ENCODE measurements at places on chromosomes 3 and 15. TPM values are rescaled to one million over a fixed set of nuclear protein-coding genes. Genes with fewer than 3 reads are reported as not detected.

GRCh38 chr15:65551183-65551582 is 20.9 kb downstream of the HACD3 start:
- DNase-seq, result no peak

DNA sequence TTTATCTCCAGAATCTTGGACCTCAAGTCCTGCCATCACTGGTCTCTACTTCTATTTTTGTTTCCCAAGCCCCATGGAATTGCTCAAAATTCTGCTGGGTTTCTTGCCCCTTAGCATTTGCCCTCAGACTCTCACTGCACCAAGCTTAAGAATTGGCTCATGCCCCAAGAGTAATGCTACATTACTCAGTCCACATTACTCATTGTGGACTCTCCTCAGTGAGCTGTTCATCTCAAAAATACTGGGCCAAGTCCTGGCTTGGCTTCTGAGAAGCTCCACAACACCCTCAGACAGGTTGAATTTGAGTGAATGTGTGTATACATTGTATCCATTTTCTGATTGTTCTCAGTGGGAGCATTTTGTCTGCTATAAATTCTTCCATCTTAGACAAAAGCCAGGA is 364.4 kb upstream of the ARHGEF26 start:
- DNase-seq, result no peak

DNA sequence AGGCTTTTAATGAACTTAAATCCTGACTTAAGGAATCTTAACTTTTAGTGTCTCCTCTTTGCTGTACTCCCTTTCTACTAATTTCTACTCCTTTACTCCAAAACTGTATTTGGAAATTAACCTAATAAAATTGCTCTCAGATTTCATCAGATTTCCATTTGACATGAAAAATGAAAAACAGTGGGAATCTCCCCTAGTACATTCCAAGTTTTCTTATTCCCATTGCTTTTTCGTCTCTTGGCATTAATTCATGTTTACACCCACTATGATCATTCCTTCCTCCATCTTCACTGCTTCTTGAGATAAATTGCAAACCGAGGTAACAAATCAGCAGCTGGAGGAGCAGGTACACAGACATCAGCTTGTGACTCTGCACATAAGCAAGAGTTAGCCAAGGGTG is 208.7 kb downstream of the VGLL3 start:
- no peak for DNase-seq

GRCh38 chr15:67902579-67903009 is 62.7 kb upstream of the RNU6-1 start:
- peak; percentile 65 for DNase-seq

DNA sequence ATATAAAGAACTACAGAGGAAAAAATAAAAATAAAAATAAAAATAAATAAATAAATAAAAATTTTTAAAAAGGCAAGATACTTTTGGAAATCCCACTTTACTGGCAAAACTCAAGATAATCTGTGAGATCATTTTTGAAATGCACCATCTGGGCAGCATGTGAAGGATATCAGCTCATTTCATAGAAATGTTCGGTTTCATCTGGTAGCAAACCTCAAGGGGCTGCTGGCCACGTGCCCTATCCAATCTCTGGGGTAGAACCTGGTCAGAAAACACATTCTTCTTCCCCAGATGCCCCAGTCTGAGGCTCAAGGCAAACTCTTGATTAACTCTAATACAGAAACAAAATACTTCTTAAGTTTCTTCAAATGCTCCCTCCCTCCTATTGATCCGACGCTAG is 166.0 kb downstream of the FMN1 start:
- no peak for DNase-seq

- no peak for DNase-seq
These were observed 17.1 kb downstream of the HEXA start for GRCh38 chr15:72358650-72359171.

- DNase-seq, result no peak
These were observed 17.9 kb upstream of the SATB1 start for GRCh38 chr3:18442756-18443664.

DNA sequence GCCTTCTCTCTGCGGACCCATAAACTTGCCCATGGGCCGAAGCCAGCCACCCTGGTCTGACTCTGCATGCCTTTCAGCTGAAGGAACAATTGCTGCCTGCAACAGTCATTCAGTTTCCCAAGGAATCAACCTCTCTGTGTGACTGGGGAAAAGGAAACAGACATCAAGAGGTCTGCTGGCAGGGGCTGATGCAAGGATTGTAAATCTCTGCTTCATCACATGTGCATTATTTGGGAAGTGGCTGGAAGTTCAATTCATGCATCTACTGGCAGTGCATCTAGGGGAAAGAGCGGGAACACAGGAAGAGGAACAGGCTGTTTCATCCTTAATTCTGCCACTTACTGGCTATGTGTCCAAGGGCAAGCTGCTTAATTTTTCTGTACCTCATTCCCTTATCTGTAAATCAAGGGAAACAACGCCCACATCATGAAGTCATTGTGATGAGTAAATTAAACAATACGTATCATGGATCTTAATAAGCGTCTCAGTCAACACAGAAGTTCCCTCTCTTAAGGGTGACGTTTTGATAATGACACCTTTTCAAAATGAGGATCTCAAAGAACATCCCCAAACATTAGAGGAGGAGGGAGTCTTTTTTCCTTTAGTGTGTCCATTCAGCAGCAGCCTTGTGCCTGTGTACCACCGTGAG is 17.4 kb upstream of the ADPGK start:
- no peak for DNase-seq

DNA sequence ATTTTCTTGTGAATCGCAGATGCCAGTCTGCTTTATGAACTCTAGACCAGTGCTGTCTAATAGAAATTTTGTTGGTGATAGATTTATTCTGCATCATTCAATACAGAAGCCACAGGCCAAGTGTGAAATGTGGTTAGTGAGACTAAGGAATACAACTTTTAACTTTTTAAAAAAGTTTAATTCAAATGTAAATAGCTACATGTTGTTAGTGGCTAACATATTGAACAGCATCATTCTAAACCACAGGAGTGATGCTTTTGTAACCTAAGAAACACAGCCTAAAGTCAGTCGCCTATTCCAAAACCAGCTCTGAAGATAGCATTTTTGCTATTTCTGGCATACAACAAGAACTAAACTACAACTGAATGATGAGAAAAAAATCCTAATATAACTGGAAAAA is 164.8 kb upstream of the CBLB start:
- no peak for DNase-seq

GRCh38 chr3:133994166-133994890 is 35.4 kb downstream of the SLCO2A1 start:
- no peak for DNase-seq

- DNase-seq, result peak; percentile 83
These were observed 65.1 kb downstream of the HMCES start for GRCh38 chr3:129343643-129344360.

GRCh38 chr3:122100591-122101463 is 45.7 kb downstream of the CD86 start:
- DNase-seq, result no peak

DNA sequence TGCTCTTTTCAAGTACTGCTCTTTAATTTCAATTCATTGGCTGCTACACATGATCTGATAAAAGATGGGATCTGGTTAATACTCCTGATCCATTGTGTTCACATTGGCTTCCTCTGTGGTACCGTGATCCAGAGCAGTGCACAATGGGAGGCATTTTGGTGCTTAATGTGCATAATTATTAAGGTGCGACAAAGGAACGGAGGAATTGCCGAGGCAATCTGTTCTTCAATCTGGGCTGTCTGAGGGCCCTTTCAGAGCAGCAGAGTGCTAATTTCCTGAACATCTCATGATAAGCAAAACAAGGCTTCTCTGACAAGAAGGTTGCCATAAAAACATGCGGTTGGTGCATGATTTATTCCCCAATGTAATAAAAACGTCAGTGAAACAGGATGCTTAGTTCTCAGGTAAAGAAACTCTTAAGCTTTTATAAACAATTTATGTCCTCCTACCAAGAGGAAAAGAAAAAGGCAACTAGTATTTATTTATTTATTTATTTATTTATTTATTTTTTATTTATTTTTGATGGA is 64.0 kb upstream of the EPHA3 start:
- no peak for DNase-seq

DNA sequence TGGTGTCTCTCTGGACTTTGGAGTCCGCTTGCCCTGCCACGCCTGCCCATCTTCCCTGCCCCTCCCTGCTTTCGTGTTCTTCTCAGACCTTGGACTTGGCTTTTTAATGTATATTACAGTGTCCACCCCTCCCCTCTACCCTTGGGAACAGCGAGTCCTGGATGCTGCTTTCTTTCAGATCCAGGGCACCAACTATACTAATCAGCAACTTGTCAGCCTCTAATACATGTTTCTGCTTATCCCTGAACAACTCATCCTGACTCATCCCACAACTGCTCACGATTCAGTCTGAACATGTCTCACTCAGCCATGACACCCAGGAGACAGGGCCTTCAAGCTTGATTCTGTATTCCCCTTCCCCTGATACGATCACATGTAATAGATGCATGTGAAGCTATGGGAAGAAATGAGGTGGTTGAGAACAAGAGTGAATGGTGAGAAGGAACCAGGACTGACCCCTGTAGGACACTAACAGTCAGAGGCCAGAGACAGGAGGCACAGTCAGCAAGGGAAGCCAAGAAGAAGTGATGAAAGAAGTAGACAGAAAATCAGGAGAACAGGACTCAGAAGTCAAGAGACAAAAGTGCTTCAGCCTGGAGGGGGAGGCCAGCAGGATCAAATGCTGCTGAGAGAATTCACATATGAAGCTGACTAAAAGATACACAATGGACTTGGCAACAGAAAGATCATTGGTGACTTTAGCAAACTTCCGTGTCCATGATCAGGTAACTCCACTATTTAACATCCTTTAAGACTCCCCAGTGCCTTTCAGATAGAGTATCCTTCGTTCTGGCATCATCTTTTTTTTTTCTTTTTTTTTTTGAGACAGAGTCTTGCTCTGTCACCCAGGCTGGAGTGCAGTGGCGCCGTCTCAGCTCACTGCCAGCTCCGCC is 35.4 kb downstream of the BCL2L10 start:
- no peak for DNase-seq

GRCh38 chr3:38126121-38126892 is 10.6 kb downstream of the ACAA1 start:
- DNase-seq, result no peak

- no peak for DNase-seq
These were observed 208.5 kb upstream of the MRPL3 start for GRCh38 chr3:131711114-131711768.

- DNase-seq, result no peak
These were observed 7.0 kb downstream of the GPR160 start for GRCh38 chr3:170044795-170045244.

- DNase-seq, result peak; percentile 32
These were observed 33.1 kb downstream of the RASGRP1 start for GRCh38 chr15:38531509-38531908.

- DNase-seq, result no peak
These were observed 134.5 kb upstream of the AADACL2 start for GRCh38 chr3:151599103-151599672.

DNA sequence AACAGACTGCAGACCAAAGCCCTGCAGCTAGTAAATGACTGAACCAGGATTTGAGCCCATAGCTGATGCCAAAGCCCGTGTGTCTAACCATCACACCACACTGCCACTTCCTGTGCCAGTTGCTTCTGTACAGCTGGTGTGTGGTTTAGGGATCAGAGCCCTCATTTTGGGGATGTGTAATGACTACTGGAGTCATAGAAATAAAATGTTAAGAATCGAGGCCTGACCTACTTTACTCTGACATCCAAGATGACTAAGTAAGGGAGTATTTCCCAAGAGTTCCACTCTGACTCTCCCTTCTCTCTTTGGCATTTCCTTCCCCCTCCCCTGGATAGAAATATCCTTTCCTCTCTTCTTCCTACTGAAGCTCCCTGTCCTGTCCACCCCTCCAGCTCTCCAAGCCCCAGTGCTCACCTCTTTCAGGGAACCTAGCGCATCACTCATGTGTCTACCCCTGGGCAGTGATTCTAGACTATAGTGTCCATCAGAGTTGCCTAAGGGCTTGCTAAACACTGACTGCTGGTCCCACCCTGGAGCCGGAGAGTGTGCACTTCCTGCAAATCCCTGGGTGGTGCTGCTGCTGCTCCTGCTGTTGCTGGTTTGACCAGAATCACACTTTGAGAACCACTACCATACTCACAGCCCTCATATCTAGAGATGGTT is 53.8 kb downstream of the MGLL start:
- peak; percentile 67 for DNase-seq

DNA sequence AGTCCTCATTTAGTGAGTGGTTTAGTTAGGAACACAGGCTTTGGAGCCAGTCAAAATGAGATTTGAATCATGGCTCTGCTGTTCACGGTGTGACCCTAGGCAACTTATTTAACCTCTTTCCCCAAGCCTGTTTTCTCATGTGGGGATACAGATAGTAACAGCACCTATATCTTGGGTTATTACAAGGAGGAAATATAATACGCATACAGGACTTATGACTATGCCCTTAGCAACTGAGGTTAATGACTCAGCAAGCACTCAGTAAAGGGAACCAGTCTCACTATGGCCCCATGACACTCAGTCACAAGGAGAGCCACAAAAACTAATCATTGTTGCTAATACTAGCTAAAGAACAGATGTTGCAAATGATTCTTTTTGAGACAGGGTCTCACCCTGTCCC is 45.9 kb downstream of the SUMF1 start:
- DNase-seq, result no peak

- DNase-seq, result no peak
These were observed 56.1 kb downstream of the CACNA2D2 start for GRCh38 chr3:50447290-50447840.

GRCh38 chr3:59817511-59817910 is 767.7 kb upstream of the CFAP20DC start:
- DNase-seq, result no peak

GRCh38 chr3:34742151-34742550 is 897.2 kb upstream of the ARPP21 start:
- DNase-seq, result no peak

DNA sequence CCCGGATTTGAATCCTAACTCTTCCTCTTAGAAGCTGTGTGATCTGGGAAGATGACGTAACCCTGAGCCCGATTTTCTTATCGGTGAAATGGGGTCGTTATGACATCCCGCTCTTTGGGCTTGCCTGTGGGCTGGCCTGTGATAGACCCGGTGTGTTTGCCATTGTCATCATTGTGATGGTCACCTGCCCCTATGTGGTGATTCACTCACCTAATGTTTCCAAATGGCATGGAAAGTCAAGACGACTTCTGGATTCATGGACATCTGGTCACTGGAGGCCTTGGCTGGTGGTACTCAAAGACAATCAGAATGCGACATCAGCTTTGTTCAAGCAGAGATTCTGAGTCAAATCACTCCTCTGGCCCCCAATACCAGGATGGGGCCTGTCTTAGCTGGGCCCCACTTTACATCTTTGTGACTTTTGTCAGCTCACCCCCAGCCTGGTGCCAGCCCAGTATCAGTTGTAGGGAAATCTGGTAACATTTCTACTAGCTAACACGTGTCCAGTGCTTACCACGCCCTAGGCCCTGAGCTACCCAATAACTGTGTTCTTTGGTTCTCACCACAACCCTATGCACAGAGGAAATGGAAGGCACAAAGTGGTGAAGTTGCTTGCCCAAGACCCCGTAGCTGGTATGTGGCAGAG is 2.8 kb downstream of the TMEM43 start:
- DNase-seq, result no peak

GRCh38 chr3:132679911-132680310 is 19.8 kb downstream of the UBA5 start:
- DNase-seq, result no peak

Gene GABRB3
- not detected for total RNA-seq

Gene NLGN1
- total RNA-seq, result 2.2 TPM

Gene FETUB
- not detected for total RNA-seq

Gene NKIRAS1
- total RNA-seq, result 7.5 TPM

Gene UPK1B
- 32.8 TPM for total RNA-seq

Gene SRGAP3
- total RNA-seq, result 9.7 TPM

Gene DZIP1L
- 16.5 TPM for total RNA-seq

Gene TEX55
- not detected for total RNA-seq

Gene SCN10A
- not detected for total RNA-seq

Gene FAM43A
- 1.8 TPM for total RNA-seq

Gene TMEM207
- total RNA-seq, result 1.4 TPM

Gene FYCO1
- 26.7 TPM for total RNA-seq

Gene SLC22A14
- 1.8 TPM for total RNA-seq
